Stimulated activated CD4-positive, alpha-beta T cell treated with anti-CD3 and anti-CD28 coated beads, Interleukin-15, amount 100 ng/mL, for 1 hour (primary cell): ENCODE measurements at places on chromosomes 11 and 22.

GRCh38 chr11:69339041-69339733, 45.2 kb downstream of the MYEOV start:
- DNase-seq = no peak

DNA sequence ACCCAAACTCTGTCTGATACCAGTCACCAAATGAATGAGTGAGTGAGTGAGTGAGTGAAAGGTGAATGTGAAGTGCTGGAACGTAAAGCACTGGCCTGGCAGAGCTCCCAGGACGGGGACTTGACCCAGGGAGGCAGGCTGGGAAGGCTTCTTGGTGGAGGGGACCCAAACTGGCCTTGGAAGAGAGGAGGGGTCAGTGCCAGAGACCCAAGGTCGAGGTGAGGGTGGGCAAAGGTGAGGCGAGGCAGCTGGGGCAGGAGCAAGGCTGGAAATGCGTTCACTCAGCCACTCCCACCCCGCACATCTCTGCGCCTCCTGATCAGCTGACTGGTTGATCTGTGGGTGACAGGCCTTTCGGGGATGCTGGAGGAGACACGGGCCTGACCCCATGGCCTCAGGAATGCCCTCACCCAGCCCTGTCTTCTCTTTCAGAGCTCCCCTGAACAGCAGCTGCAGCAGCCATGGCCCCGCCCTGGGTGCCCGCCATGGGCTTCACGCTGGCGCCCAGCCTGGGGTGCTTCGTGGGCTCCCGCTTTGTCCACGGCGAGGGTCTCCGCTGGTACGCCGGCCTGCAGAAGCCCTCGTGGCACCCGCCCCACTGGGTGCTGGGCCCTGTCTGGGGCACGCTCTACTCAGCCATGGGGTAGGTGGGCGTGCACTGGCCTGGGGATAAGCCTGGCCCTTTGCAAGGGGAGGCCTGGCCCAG, 7.6 kb downstream of the TSPO start:
- no peak for DNase-seq

- no peak for DNase-seq
These were observed 57.5 kb upstream of the PPARA start for GRCh38 chr22:46092670-46093410.

- DNase-seq = no peak
These were observed 112.0 kb upstream of the DDI1 start for GRCh38 chr11:103924166-103925013.

DNA sequence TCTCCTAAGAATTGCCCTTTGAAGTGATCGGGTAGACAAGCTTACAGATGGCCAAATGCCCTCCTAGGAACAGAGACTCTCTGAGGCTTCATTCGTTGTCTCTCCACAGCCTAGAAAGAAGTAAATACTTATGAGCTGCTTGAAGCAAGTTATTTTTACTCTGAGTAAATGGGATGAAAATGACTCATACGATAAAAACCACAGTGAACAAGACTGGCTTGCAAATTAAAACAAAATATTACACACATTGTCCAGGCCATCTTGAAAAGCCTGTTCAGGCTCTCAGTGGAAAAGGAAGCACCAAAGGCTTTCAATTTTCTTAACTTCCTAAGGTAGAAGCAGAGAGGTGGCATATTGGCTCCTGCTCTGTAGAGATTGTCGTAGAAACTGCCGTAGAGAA, 294.2 kb downstream of the NELL1 start:
- DNase-seq = no peak

GRCh38 chr11:72224564-72225410, at the start of gene INPPL1:
TSS of gene INPPL1 (plus strand) at chr11:72224767. CDS start at chr11:72224985, 218 bp downstream.
- DNase-seq = no peak

GRCh38 chr11:83310718-83311117, 24.6 kb upstream of the CCDC90B start:
- no peak for DNase-seq

DNA sequence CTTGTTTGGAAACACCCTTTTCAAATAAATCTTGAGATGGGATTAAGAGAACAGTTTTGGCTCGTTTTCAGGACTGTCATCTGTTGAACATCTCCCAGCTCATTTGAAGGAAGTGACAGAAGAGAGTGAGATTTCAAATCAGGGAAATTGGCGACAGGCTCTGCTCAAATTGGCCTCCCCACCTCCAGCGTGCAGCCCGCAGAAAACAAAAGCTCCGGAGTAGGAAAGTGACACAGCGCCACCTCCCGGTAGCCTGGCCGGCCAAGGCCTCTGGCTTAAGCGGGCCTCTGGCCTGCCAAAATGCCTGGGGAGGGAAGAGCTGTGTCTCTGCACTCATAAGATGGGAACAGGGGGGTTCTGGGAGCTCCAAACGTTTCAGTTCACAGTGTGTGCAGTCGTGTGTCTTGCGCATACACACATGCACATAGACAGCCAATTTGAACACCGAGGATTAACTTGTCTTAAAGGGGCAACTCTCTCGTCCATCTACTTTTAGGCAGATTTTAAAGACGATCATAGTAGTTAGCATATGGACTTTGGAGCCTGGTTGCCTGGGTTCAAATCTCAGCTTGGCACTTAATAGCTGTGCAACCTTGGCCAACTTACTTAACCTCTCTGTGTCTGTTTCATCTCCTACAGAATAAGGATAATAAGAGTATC, 132.7 kb upstream of the RCN1 start:
- DNase-seq = no peak

- no peak for DNase-seq
These were observed 62.3 kb downstream of the PPFIBP2 start for GRCh38 chr11:7575841-7576725.

DNA sequence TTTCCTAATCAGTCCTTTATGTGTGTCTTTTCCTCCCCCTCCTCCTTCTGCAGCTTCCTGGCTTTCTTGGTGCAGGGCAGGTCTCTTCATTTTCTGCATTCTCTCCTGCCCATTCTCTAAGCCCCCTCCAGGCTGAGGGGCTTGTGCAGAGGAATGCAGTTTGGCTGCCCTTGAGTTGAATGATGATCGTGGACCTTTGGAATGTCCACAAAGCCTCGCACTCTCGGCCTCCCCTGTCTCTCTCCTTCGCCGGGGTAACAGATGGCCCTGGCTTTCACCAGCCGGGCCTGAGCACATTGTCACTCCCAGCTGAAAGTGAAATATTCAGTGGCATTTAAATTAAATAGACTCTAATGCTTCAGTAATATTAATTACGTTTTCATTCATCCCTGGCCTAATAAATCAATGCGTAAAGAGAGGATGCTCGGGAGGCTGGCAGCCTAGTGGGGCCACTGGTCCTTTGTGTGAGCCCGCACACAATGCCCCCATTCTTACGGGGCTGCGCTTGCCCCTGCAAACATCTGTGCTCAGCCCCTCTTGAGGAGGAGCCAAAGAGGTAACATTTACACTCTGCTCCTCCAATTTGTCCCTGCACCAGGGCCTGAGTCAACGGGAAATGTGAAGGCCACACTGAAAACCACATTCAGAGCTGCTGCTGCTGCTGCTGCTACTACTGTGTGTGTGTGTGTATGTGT, 64.9 kb upstream of the PAX6 start:
- no peak for DNase-seq

DNA sequence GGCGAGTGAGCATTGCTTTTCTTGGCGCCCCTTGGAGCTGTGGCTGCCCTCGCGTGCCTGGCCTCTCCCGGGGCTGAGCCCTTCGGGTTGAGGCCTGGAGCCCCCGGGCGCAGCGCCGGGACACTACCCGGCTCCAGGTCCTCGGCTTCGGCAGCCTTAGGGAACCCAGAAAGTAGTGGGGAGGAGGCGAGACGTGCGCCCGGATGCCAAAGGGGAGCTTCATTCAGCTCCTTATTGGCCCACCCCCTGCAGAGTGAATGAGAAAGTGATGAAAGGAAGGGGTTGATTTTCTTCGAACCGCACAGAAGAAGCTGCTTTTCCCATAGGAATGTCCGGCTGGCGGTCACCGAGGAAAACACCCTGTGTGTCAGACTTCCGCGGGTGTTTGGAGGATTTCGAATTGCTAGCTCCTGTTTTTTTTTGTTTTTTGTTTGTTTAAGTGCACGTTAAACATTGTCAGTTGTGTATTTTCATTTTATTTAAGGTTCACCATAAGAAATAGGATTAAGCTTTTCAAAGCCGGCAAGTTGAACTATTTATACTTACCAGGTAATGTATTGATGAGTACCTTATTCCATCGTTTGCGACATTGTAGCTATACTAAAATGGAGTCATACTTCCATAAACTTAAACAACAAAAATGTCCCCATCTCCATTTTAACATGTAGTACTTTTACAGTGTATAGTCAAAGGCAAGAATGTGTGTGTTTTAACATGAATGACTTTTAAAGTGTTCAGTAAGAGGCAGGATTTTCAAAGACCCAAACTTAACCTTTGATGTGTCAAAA, 841 bp upstream of the EIF4G2 start:
- DNase-seq = peak; percentile 28

GRCh38 chr22:21015466-21016006, 571 bp downstream of the P2RX6 start:
- no peak for DNase-seq

GRCh38 chr22:37498289-37498909, 12.2 kb upstream of the MFNG start:
- peak; percentile 64 for DNase-seq

DNA sequence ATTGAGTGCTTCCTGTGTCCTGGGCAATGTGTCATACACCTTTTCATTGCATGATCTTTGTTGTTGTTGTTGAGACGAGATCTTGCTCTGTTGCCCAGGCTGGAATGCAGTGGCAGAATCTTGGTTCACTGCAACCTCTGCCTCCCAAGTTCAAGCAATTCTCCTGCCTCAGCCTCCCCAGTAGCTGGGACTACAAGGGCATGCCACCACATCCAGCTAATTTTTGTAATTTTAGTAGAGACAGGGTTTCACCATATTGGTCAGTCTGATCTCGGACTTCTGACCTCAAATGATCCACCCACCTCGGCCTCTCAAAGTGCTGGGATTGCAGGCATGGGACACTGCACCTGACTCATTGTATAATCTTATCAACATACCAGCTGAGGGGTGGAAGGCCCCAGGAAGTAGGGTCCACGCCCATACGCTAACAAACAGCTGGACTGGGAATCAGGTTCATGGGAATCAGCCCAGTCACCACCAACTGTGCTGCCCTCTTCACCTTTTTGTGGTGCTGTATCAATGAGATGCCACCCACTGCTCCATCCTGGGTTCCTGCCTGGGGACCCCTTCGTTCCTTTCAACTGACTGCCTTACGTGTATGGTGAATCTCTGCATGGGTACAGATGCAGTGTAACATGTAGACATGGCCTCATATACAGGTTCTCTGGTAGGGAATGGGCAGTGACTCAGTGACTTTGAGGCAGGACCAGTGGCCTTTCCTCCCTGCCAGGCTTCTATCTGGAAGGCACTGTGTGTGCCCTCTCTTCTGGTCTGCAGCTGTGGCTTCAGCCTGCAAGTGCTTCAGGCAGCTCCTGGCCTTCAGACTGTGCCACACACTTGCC, 32.5 kb upstream of the YWHAH start:
- no peak for DNase-seq

GRCh38 chr11:29018631-29019030, 910.4 kb downstream of the METTL15 start:
- no peak for DNase-seq

DNA sequence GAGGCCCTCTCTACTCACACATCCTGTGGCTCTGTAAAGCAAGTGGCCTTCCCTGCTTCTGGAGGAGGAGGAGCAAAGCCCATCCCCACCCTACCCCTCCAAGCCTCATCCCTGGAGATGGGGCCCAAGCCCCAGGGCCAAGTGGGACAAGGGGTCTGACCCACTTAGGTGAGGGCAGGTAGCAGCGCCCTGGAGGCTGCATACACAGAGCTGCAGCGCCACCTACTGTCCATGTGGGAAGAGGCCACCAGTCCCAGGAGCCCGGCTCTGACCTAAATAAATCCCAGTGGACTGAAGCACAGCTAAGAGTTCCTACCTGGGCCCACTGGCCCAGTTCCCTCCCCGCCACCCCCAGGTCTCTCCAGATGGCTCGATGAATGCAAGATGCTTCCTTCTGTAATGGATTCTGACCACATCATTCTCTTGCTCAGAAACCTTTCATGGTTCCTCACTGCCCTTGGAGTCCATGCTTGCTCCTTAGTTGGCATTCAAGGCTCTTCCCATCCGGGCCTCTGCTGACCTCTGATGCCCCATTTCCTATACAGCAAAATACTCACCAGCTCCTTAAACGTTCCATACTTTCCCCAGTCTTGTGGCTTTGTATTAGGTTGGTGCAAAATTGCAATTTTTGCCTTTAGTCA, 62.1 kb downstream of the THAP12 start:
- peak; percentile 76 for DNase-seq

DNA sequence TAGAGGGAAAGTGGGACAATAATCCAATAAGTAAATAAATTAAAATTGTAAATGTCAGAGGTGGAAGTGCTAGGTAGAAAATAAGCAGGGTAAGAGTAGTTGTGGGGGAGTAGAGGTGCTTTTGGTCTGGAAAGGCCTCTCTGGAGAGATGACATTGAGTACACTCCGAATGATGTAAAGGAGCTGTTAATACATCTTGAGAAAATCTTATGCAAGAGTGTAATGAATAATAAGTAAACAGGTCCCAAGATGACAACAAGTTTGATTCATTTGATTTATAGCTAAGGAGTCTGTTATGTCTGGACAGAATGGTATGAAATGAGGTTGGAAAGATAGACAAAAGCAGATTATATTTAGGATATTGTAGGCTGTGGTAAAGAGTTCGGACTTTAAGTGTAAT, 87.5 kb downstream of the TMEM135 start:
- DNase-seq = no peak

- DNase-seq = no peak
These were observed 149.4 kb upstream of the SNX19 start for GRCh38 chr11:131065435-131066413.

DNA sequence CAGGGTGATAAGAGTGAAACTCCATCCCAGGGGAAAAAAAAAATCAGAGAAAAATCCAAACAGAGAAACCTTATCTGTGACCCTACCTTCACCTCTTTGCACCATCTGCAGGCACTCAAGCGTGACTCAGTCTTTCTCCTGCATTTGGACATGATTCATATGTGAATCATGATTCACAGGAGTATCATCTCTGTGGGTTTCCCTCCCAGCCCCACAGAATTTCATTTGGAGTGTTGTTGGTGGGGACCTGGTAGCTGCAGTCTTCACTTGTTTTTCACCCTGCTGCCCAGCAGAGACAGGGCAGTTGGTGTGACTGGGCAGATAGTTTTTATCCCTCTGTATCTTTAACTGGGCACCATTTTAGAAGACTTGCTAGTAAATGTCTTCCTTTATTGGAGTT, 75.7 kb downstream of the DEPDC5 start:
- DNase-seq = no peak

GRCh38 chr11:10751581-10751940, 515 bp downstream of the CTR9 start:
- DNase-seq = no peak

DNA sequence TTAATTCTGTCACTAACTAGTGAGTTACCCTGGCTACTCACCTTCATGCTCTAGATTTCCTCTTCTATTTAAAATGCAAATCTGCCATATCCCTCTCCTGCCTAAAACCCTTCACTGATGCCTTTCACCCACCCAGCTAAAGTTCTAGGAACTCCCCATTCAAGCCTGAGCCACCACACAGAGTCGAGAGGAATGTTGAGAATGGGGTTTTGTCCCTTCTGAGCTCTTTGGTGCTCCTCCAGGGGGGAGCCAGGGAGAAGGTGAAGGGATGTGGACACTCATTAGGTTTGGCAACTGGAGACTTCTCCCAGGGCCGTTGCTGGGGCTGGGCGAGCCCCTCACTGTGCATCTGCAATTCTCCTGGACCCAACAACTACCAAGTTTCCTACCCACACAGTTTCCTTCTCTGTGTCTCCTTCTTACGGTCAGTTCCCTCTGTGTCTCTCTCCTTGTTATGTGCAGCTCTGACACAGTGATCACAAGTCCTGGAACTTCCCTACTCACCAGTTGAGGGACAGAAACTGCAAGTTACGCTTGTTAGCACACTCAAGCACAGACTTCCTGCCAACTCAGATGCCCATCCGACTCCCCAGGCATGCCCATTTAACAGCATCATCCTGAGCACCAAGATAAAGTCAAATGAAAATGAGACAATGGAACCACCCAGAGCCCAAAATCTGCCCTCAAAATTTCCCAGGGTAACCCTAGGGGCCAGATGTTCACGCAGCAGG, 6.5 kb upstream of the IL10RA start:
- DNase-seq = no peak
